Mammary epithelial cell (primary cell): ENCODE measurements at places on chromosomes 1 and 21.

DNA sequence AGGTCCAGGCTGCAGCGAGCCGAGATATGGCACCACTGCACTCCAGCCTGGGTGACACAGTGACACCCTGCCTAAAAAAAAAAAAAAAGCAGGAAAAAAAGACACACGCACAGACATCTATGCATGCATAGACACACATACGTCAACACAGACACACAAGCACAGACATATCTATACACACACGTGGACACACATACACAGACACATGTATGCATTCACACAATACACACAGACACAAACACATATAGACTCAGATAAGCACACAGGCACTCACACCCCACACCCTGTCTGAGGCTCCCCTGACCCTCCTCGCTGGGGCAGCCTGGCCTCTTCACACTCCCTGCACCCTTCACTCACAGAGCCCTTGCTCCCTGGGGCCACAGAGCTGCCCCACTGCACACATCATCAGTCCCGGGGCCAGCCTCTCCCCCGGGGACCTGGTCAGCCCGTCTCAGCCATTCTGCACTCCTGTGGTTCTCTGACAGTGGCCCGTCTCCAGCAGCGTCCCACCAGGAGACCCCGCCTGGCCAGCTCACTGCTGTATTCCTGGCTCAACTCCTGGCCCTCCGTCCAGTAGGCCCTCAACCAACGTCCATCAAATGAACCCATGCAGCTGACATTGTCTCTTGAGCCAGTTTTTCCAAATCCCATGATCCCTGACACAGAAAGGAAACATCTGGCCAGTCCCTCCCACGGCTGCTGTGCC lies 4.6 kb upstream of the PRKCZ start:
- DNase-seq, result no peak

- DNase-seq, result no peak
Measured at GRCh38 chr1:24998563-24999245, 68.6 kb upstream of the RUNX3 start.

- peak; percentile 94 for DNase-seq
Measured at GRCh38 chr1:37741130-37741529, 23.8 kb downstream of the EPHA10 start.

GRCh38 chr1:26787706-26788514 lies at the start of gene PIGV:
Gene PIGV (plus strand): TSS chr1:26787950. CDS start chr1:26790816, 2,866 bp downstream.
- peak; percentile 78 for DNase-seq

GRCh38 chr1:150516050-150516591 lies 569 bp downstream of the FALEC start:
- DNase-seq, result no peak

GRCh38 chr1:55530749-55531478 lies 315.8 kb upstream of the USP24 start:
- DNase-seq, result no peak

DNA sequence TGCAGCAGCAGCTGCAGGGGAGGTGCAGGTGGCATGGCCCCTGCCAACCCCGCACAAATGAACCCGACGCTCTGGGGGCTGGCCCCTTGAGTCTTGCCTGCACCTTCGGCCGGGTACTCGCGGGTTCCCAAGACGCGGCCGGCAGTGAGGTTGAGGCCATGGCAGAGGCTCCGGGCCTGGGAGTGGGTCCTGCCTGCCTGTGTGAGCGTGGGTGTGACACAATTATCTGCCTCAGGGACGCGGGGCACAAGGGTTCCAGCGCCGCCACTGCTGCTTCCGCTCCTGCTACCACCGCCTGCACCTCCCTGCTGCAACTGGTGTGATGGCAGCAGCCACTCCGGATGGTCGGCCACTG lies 20.9 kb upstream of the TGFB2 start:
- DNase-seq, result no peak

GRCh38 chr1:226654668-226655055 lies 84.4 kb downstream of the ITPKB start:
- DNase-seq, result no peak

- no peak for DNase-seq
Measured at GRCh38 chr1:77829851-77830250, 50.4 kb downstream of the MIGA1 start.

- DNase-seq, result no peak
Measured at GRCh38 chr1:98827041-98827440, 165.5 kb downstream of the SNX7 start.

DNA sequence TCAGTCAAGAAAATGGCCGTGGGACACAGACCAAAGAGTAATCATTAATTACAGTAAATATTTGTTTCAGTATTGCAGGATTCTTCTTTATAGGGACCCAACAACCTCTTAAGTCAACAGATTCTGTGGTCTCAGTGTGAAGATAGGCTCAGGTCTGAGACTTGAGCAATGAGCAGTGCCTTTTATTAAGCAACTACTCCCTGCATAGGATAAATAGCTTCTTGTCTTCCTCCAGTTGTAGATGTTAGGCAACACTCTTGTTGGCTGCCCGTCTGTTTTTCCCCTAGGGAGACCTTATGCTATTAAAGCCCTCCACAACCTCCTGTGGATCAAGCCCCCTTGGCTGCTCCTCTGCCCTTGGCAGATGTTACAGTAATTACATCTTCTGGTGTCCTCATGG lies 1.8 kb upstream of the OMA1 start:
- no peak for DNase-seq

- no peak for DNase-seq
Measured at GRCh38 chr1:183783342-183783741, 21.6 kb upstream of the RGL1 start.

DNA sequence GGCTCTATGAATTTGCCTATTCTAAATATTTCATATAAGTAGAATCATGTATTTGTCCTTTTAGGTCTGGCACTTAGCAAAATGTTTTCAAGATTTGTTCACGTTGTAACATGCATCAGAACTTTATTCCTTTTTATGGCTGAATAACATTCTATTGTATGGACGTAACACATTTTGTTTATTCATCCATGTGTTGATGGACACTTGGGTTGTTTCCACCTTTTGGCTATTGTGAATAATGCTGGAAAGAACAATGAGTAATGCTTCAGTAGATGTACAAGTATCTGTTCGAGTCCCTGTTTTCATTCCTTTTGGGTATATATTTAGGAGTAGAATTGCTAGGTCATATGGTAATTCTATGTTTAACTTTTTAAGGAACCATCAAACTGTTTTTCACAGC lies 24.7 kb downstream of the SLC35A3 start:
- peak; percentile 24 for DNase-seq

GRCh38 chr1:6935361-6935883 lies 150.2 kb downstream of the CAMTA1 start:
- no peak for DNase-seq

DNA sequence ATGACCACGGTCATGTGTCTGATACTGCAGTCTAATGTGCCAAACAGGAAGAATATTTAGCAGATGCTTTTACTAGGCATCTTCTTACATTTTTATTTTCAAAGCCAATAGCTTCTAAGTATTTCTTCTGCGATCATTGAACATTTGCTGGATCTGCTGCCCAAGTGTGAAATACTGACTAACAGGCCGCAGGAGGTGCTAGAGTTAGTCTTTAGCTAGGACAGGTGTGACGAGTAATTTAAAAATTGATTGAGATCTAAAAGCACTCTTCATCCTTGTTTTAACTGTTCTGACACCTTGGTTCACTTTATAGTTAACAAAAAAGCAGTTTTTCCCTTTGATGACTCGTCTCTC lies 748 bp upstream of the FAM78B start:
- DNase-seq, result no peak

DNA sequence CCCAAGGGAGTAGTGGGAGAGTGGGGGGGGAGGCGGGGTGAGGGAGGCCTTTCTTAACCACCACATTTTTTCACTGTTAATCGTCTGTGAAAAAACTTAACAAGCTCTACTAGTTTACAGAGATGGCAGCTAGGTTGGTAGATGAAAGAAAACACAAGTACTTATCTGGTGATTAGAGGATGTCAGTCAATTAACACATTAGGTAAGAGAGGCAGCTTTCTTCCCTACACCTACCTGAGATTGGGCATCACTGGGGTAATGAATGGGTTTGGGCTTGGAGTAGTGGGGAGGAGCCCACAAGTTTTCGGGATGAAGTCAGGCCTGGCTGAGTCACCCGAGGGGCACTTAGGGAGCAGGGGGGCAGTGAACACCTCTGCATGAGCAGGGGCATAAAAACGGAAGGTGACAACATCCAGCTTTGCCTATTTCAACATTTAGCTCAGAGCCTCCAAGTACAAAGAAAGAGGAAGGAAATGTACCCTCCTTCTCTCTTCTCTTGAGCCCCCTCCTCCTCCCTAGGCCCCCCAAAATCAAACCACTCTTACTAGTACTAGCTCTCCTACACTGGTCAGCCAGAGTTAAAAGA lies 2.5 kb downstream of the LBR start:
- DNase-seq, result peak; percentile 62

- no peak for DNase-seq
Measured at GRCh38 chr1:211013346-211014240, 120.4 kb downstream of the KCNH1 start.

DNA sequence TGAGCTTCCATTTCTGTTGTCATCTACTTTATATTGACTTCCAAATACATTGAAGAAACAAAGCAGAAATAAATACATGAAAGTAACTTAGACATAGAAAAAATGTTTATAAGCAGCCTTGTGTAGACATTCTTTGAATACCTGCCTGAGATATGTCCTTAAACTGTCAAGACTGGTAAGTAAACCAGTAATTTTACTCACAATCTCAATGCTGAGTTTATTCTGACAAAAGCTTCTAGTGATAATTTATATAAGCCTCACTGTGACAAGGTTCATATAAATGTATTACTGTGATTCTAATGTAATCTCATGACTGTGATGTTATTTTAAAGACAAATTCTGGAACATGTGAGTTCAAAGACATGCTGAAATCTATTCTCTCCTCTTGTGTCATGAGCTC lies 516.7 kb upstream of the B3GALT2 start:
- DNase-seq, result no peak

DNA sequence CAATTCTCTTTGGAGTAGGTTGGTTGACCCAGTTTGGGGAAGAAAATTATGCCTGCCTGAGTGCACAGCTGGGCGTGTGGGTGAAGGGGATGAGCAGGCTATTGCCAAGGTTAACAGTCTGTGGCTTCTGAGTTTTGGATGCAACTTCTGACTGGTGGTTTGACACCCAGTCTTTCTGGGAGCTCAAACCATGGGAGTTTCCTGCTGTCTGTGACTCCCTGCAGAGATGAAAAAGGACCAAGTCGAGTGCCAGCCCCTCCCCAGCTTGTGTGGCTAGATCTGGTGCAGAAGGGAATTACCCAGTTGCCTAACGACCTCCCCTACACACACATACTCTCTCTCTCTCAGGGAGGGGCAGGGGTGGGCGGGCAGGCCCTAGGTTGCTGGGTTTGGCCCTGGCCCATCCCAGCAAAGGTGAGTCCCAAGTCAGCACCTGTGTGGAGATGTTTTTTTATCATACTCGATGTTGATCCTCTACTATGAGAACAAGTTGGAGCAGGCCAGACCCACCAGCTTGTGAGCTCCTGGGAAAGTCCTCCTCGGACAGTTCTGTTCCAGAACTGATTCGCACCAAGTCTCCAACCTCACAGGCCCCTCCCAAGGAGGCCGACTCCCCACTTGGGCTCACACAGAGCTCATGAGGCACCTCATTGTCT lies 28.2 kb downstream of the PKP1 start:
- peak; percentile 100 for DNase-seq

DNA sequence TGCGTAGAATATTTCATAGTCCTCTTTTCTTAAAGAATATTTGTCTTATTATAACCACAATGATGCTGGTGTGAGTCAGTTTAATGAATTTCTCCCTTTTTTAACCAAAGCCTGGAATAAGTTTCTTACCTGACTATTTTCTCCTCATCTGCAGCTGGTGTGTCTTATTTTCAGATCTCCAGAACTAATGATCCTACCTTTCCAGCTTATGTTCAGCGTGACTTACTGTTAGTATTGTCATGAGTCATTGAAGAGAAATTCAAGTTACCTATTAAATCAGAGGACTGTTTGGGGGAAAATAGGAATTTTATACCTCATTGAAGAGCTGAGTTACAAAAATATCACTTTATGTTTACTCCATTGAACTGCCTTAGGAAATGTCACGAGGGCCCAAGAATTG lies 482.1 kb downstream of the RWDD3 start:
- peak; percentile 46 for DNase-seq

- DNase-seq, result no peak
Measured at GRCh38 chr1:193321242-193321840, 134.9 kb upstream of the B3GALT2 start.

DNA sequence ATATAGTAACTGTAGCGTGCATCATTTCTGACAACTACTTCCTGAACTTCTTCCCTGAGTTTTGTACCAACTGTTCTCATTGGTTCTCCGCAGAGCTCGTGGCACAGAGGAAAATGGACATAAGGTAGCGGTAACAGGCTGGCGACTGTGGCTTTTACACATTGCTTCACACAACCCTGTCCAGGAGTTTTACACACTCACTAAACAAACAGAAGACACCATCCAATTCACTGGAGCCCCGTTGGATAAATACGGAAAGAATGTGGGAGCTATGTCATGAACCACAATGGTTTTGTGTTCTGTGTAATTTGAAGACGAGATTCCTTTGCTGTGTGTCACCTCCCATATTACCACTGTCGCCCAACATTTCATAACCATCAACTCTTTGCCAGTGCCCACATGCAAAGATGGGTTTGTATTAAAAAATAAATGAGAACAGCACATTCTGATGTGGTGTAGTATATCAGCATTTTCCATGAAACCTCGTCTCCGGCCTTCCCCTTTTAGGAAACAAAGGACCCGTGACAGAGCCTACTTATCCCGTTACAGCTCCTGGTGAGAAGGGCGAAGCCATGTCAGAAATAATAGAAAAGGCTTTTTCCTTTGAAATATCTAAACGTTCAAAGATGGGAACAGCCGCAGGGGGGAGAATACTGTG lies 47.4 kb upstream of the ENAH start:
- peak; percentile 100 for DNase-seq

GRCh38 chr1:18409609-18410237 lies 71.0 kb upstream of the KLHDC7A start:
- DNase-seq, result no peak

DNA sequence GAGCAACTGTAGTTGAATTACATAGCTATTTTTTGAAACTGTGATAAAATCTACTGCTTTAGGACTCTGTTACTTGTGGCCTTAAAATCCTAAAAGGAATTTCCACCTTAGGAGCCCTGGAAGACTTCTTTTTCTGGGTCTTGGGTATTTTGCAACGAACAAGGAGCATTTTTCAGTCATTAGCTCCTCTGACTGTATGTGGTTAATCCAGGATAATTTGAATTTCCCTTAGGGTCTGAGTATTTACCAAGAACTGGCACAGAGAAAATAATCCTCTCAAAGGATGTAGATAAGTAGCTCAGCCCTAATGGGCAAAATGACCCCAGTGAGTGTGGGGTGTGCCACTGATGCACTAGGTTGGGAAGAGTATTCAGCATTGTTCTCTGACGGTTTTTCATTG lies 170.4 kb downstream of the VAV3 start:
- no peak for DNase-seq

GRCh38 chr1:81358151-81358550 lies 442.6 kb upstream of the ADGRL2 start:
- DNase-seq, result no peak

DNA sequence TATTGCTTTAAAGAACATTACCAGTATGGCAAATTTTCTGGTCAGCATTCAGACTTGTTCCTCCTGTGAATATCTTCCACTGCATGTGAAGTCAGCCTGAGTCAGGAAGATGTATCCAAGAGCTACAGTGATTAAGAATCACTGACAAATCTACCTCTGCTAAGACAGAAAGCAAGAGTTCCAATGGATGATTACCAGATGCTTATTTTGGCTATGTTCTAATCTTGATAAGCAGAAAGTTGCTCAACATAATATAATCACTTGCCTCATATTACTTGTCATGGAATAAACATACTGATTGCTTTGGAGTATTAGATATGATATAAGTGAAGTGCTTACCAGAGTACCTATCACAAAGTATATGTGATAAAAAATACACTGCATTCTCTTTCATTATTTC lies 738.1 kb downstream of the ADGRL2 start:
- DNase-seq, result peak; percentile 37
